Activated CD4-positive, alpha-beta memory T cell treated with anti-CD3 and anti-CD28 coated beads for 36 hours (primary cell): ENCODE measurements at places on chromosomes 7 and 10.

GRCh38 chr7:54333952-54334351, 208.2 kb upstream of the VSTM2A start:
- no peak for DNase-seq

DNA sequence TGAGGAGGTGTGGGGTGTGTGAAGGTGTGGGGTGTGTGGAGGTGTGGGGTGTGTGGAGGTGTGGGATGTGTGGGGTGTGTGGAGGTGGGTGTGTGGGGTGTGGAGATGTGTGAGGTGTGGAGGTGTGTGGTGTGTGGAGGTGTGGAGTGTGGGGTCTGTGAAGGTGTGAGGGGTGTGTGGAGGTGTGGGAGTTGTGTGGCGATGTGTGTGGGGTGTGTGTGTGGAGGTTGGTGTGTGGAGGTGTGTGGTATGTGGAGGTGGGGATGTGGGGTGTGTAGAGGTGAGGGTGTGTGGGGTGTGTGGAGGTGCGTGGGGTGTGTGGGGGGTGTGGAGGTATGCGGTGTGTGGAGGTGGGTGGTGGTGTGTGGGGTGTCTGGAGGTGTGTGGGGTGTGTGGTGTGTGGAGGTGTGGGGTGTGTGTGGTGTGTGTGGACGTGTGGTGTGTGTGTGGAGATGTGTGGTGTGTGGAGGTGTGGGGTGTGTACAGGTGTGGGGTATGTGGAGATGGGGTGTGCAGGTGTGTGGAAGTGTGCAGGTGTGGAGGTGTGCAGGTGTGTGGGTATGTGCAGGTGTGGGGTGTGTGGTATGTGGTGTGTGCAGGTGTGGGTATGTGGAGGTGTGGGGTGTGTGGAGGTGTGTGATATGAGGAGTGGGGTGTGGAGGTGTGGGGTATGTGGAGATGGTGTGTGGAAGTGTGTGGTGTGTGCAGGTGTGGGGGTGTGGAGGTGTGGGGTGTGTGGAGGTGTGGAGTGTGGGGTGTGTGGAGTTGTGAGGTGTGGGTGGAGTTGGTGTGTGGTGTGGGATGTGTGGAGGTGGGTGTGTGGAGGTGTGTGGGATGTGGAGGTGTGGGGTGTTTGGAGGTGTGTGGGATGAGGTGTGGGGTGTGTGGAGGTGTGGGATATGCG, 34.5 kb downstream of the SPDYE17 start:
- no peak for DNase-seq

DNA sequence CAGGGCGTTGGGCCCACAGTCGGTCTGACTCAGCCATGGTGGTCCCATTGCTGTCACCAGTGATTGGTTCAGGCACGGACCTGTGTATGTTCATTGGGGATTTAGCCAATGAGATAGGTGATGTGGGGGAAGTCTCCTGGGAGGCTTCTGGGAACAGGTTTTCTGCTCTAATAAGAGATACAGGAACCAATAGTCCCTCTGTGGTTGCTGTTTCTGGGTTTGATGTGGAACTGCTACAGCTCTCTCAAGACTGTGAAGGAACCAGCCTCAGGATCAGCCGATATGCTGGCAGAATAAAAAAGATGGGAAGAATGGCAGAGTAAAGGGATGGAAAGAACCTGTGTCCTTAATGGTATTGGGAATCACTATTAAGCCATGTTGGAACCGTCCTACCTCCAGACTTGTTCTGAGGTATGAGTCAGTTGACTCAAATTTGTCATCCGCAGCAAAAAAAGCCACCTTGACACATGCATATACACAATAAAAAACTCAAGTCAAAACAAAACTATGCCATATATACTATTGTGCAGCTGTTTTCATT, 70.6 kb downstream of the MCMBP start:
- DNase-seq = no peak

GRCh38 chr10:62390497-62391176, 16.5 kb downstream of the ZNF365 start:
- DNase-seq = no peak

DNA sequence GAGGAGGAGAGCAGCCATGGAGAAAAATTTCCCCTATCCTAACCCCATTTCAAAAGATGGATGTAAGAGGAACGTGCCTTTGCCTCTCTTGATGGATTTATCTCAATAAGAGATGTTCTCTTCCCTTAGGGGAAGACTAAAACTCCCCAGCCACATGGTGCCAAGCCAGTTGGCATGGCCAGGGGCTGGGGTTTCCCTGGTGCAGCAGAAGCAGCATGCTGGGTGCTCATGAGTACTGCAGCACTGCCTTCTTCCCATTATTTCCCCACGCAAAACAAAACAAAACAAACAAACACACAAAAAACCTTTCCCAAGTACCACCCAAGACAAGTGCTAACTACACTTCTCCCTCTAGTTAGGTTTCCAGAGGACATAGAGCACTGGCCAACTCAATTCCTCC, 97.2 kb downstream of the DOCK4 start:
- DNase-seq = no peak

DNA sequence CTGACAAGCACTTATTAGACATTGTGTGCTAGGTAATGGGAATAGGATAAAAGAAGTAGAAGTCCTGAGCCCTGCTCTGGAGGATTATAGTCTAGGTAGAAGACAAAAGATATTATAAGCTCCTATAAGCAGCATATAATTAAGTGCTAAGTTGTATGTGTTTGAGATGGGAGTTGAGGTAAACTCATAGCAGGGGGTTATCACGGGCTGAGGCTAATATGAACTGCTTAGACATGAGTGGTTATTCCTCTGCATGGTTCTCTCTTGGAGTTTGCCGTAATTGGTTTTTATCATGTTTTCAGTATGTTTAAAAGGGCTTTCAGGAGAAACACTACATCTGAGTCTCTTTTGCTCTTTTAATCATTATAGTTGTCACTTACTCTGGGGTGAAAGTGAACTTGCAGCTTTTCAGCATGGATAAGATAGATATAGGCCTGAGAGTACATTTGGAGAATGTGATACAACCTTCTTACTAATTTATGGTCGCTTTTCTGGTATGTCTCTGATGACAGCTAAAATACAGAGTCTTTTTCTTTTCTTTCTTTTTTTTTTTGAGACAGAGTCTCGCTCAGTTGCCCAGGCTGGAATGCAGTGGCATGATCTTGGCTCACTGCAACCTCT, 39.0 kb downstream of the SMNDC1 start:
- DNase-seq = no peak

DNA sequence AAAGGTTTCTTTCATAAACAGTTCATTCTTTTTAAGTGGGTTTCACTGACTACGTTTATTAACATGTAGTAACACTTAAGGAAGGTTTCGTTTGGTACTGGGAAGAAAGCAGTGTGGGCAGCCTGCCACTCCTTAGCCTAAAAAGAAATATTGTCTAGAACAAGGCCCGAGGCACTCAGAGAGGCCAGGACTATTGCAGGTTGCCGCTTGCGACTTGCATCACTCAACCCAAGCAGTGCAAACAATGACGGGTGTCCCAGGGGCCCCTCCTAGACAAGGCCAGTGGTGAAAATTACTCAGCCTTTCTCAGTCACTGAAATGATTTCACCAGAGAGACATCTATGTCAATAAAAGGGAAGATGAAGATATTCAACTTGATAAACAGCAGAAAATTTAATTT, 243.9 kb downstream of the SNX13 start:
- DNase-seq = no peak

- no peak for DNase-seq
Observed at GRCh38 chr10:29712108-29712507, 77.3 kb upstream of the SVIL start.

GRCh38 chr10:89251409-89252224, at the start of gene LIPA:
TSS of gene LIPA (minus strand) at chr10:89251775. CDS start at chr10:89247648, 4,127 bp downstream.
- DNase-seq = peak; percentile 96

DNA sequence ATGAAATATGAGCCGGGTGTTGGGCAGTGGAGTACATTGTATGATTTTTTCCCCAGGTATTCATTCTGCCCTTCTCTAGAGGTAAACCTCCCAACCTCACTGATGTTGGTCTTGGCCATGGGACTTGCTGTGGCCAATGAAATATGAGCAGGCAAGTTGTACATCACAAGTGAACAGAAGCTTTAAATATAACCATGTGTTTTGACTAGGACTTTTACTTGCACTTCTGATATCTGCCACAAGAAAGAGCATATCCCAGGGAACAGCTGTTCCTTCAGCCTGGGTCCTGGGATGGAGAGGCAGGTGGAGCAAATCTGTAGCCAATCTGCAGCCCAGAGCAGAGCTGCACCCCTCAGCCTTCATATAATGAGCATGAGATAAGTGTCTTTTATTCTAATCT, 109.8 kb upstream of the PALS2 start:
- no peak for DNase-seq

GRCh38 chr7:112449353-112449752, 907 bp upstream of the IFRD1 start:
- DNase-seq = peak; percentile 71

GRCh38 chr10:102241032-102241443, 274 bp downstream of the PITX3 start:
- no peak for DNase-seq

GRCh38 chr7:151038951-151039849, 9.1 kb upstream of the ASIC3 start:
- DNase-seq = peak; percentile 91

GRCh38 chr7:47574482-47575329, 7.2 kb downstream of the TNS3 start:
- no peak for DNase-seq

DNA sequence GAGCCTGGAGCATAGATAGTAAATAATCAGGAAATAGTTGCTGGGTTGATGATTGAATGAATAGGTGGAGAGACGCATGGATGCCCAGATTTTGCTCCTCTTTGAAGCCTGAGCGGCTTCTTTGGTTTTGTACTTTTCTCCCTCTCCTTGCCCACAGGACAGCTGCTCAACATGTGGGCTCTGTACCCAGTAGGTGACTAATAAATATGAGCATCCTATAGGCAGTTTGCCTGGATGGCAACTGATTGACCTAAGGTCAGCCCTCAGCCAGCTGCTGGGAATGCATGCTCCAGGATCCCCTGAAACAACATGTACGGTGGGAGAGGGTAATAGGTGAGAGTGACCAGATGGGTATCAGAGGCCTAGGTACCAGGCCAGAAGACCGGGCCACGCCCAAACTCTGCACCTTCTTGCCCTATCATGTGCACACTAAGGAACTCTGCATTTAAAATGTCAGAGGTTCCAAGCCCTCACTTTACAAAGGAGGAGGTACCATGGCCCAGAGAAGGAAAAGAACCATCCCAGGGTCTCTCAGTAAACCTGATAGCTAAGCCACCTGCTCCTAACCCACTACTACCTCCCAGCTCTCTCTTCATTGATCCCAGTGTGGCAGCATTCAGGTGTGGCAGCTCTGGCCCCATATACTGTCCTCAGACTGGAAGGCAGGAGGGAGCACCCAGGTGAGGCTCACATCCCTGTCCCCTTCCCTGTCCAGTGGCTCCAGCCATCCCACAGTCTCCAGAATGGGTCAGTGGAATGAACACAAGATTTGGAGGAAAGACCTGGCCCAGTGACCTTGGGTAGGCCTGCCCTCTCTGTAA, 2.7 kb upstream of the ZCCHC24 start:
- DNase-seq = no peak

DNA sequence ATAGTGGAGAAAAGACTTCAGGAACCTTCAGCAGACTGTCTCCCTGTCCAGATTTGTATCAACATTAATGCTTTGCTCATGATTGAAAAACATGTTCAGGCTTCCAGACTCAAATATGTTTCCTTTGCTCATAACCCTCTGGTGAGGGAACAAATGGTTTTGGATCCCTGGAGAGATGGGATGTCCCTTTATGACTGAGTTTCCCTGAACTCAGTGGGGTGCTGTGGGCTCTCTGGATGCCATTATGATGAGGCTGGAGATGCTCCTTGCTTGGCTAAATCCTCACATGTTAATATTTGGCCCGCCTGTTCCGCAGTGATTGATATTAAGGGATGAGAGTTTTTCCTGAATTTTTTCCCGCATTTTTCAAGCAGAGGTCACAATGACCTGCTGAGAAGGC, 749.4 kb downstream of the SUGCT start:
- DNase-seq = no peak

DNA sequence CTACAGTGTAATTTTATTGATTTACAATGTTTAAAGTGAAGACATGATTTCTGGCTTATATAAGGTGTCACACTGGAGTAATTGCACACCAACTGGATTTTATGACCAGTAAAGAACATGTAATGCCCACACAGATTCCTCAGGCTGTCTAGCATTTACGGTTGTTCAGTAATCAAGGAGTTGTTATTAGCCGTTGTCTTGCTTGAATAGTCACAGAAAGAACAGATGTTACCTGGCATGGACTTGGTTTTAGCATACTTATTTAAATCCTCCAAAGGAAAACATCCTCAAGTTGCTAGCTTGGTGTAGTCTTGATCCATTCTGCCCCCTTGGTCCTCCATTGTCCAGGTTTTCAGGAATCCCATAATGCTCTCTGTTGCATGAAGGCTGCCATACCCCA, 65.8 kb downstream of the POU6F2 start:
- DNase-seq = no peak

DNA sequence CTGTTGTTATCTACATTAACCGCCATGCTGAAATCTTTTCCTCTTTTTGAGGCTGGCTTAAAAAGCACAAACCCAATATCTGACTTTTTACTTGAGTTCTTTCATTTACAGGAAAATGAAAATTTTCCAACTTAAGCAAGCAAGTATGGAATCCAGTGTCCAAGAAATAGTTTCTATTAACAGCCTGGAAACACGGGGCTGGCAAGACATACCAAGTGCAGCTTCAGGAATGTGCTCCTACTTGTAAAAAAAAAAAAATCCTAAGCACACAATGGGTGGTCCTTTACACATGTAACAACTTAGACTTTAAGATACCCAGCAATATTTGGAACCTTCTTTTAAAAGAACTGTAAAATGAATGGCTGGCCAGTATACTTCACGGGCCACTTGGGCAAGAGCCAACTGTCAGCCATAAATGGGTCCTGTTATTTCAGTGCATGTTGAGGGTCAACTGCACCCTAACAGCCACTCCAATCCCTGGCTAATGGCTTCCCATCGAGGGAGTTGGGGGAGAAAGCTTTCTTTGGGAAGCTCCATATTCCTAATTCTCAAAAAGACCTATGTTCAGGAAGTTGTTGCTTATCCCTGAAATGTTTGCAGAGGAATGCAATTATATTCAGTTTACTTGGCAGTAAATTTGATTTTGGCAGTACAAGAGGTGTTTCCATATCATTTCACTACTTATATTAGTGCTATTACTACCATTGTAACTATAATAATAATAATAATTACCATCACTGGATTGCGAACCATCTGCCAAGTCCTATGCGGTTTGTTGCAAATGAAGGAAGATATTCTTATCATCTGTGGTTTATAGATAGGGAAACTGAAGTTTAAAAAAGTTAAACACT, 236.4 kb upstream of the TMEM72 start:
- DNase-seq = no peak

DNA sequence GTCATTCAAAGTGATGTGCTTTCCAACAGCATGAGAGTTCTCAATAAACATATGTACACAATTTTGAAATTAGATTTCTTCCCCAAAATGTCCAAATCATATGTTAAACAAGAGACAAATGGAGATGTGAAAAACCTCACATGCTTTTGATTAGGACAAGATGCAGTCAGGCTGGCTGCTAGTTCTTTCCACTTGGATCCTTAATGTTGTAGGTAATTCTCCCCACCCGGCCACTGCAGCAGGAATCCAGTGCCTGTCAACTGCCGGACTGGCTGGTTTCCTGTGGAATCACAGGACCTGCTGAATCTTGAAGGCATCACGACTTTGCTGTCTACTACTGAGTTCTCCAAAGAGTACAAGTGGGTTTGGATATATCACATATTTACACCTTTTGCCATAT, 138.6 kb upstream of the AKR1E2 start:
- no peak for DNase-seq
